ENCODE measurements at places on chromosomes 11 and 22.

- no peak for DNase-seq
Measured at GRCh38 chr22:41840216-41840615, 7.3 kb downstream of the SREBF2 start.

- DNase-seq = no peak
Measured at GRCh38 chr22:32904044-32904443, 102.5 kb downstream of the TIMP3 start.

DNA sequence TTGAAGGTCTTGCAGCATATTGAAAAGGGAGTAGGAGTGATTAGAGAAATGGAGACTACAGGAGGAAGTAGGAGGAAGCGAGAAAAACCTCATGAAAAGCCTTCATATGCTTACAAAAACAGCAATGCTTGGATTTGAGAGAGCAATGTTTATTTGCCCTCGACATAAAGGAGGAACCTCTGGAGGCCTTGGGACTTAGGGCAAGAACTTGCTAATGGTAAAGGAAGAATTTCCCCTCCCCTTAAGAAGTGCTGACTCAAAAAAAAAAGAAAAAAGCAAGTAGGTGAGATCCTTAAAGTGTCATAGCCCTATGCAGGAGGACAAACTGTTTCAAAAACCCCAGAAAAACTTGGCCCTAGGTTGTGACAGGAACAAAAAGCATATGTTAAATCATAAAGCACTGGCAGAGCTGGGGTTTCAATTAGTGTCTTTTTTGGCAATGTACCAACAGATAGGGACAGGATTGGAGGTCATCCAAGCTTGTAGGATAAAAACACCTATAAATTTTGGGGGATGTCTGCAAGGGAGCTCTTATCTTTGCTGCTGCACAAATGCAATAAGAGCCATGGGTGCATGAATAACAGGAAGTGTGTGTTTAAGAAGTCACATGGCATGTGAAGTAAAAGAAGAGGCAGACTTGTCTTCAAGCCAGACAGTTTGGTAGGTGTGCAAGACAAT is 4.9 kb downstream of the GLYAT start:
- no peak for DNase-seq

DNA sequence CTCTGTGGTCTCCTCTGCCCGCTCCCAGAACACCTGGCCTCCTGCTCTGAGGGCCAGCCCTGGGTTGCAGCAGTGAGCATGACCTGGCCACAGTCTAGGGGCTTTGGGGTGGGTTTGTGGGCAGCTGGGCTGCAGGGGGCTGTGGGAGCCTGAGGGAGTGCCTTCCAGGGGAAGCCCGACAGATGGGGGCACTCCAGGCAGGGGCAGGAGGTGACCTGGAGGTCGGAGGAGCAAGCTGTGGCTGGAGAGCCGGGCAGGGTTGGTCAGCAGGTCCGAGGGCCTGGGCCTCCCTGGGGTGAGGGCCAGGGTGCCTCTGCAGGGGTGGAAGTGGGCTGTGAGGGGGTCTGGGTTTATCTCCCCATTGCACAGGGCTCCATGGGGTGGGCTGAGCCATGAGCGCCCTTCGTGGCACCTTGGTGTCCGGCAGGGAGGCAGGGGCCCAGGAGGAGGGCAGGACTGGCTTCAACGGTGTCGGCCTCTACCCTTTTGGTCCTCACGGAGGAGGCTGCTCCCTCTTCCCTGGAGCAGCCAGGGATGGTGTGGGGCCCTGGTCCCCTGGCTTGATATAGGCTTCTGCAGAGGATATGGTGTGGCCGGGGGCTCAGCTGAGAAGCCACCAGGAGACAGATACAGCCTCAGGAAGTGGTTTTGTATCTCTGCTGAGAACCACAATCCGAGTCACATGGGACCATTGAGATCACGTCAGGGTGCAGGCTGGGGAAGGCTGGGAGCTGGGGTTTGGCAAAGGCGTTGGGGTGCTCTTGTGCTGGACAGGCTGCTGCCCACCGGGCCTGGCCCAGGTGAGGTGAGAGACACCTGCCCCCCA is 22.3 kb downstream of the KCNQ1 start:
- peak; percentile 28 for DNase-seq

DNA sequence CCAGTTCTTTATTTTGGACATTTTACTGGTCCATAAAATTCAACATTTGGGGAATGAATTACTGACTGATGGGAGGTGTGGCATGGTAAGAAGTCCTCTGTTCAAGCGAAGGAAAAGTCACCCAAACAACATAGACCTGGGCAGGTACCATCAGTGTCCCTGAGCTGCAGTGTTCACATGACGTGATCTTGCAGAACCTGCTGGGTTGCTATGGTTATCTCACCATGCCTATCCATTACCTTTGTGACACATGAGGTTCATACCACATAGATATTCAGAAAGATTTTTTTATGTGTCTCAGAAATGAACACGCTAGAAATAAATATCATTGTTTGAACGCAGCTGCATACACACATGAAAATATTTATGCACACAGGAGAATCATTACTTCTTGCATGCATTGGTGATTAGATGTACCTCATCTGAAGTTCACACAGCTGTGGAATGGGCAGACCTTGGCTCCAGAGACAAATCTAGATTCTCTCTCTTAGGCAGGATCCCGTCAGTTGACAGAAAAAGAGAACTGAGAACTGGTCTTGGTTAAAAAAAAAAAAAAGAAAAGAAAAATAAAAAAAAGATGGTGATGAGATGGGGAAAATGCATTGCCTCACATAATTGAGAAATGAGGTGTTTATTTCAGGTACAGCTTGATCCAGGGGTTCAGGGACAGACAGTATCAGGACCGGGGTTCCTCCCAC is 21.4 kb upstream of the RCN1 start:
- DNase-seq = no peak

GRCh38 chr11:7603031-7603781 is 70.1 kb downstream of the CYB5R2 start:
- DNase-seq = no peak

- no peak for DNase-seq
Measured at GRCh38 chr22:31556627-31557203, 60.4 kb downstream of the SFI1 start.

DNA sequence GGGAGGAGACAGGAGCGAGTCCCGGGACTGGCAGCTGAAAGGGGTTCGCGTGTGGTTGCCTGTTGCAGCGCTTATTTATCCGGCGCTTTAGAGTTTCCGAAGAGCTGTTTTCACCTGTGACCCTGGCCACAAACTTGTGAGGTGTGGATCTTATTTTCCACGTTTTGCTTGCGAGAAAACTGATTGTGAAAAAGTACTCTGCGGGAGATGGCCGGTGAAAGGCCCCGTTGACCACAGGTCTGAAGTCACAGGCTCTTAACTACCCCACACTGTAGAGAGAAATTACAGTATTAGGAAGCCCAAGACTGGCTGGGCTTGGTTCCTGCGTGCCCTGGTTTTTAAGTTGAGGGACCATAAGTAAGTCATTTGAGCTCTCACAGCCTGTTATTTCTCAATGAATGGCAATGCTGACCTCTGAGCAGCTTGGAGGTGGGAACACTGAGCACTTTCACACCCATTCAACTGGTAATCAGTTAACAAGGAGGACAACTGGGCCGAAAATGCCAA is 379 bp upstream of the RAB38 start:
- DNase-seq = no peak

DNA sequence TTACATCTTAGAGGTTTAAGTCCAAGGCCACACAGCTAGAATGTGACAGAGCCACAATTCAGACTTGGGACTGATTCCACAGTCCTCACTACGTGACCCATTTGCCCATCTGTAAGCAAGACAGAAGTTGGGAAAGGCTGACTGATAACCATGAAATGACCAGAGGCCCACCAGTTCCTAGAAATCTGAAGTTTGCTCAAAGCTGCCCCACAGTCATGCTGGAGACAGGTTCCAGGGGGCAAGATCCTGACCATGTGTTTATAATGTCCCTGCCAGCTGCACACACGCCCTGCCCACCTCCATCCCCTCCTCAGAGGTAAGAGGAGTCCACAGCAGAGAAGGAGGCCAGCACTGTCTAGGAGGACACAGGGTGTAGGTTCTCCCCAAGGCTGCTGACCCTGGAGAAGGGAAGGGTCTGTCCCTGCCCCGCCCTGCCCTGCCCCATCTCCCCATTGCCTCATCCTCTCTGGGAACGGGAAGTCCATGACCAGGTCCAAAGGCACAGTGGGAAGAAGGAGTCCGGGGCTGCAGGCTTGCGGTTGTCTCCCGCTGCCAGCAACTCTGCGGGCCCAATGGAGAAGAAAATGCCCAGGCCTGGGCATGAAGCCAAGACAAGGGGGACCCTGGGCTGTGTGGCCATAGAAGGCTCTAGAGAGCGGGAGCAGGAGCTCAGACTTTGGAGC is 11.9 kb upstream of the OAF start:
- DNase-seq = no peak

- no peak for DNase-seq
Measured at GRCh38 chr22:19971276-19972124, 29.9 kb upstream of the TXNRD2 start.

GRCh38 chr11:43576803-43577521 is 103.6 kb upstream of the HSD17B12 start:
- DNase-seq = no peak

- DNase-seq = no peak
Measured at GRCh38 chr22:17807578-17808410, 33.5 kb upstream of the BID start.

- DNase-seq = no peak
Measured at GRCh38 chr11:12090061-12090591, 20.3 kb upstream of the MICAL2 start.

- DNase-seq = no peak
Measured at GRCh38 chr11:96367342-96367741, 22.4 kb downstream of the CCDC82 start.

Data from T follicular helper cell (primary cell).